ENCODE measurements at places on chromosomes 1 and 21.

- DNase-seq, result no peak
These were observed 27.4 kb downstream of the SNRPE start for GRCh38 chr1:203888807-203889251.

DNA sequence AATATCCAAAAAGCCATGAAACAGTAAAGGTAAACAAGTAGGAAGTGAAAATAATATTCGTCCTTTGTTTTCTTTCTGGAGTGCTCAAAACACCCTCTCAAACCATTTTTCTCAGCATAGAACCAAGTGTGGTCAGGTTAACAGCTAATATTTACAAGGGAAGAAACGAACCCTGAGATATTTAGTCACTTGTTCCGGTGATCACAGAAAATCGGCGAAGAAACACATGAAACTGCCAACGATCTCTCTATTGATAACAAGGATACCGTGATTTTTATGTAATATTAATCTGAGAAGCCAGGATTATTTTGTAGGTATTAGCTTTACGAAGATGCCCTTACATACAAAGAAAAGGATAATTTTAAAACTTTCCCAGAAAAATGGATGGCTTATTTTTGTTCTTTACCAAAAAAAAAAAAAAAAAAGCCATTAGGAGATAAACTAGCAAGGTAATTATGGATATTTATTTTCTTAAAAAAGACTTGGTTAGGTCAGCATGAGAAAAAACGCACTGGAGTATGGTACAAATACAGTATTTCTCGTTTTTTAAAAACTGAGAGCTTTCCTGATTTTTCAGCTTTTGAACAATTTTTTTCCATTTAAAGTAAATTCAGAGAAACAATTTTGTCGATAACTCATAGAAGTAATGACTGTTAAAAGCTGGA, 107.3 kb upstream of the HNRNPU start:
- no peak for DNase-seq

- no peak for DNase-seq
These were observed 675.7 kb upstream of the CHRM3 start for GRCh38 chr1:238710697-238711096.

DNA sequence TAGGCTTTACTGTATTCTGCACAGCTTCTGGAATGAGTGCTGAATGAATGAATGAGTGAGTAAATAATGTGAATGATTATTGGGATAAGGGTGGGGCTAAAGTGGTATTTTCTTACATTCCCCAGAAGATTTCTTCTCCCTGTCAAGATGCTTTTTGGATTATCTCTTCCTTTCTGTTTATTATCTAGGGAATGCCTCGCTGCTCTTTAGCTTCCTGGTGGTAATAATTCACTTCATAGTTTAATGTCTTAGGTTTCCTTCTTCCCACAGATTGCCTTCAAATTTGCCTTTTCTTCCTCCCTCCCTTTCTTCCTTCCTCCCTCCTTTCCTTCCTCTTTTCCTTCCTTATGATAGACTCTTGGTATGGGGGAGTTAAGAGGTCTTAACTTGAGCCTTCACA, 24.0 kb downstream of the DDR2 start:
- DNase-seq, result no peak

All from C1 segment of cervical spinal cord (tissue), 14 donors.